Heart left ventricle (tissue), 16 donors: ENCODE measurements at places on chromosomes 3 and 15.
A peak's percentile ranks its signal among the peaks of the same experiment; 100 is the strongest.

DNA sequence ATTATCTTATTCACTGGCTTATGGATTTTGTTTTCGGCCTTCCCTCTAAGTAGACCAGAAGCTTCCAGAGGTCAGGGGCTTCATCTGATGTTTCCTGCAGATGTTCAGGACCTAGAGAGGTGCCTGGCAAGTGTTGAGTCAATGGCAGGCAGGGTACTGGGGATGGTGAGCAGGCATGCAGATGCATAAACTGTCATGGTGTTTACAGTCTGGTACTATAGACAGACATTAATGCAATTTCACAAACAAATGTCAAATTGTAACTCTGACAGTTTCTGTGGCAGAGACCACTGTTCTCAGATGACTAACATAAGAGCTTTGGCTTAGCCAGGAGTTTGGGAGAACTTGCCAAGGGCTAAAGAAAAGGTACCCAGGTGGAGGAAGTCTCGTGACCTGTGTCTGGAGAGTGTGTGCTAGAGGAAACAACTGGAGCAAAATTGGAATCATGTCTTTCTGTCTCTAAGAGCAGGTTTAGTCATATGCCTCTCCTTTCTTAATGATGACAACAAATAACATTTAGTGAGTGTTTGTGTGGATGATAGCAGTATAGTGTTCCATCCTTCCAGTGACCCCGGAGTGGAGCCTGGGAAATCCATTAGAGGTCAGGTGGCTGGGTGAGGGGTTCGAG is 53.7 kb upstream of the TRAK1 start:
- no peak for DNase-seq

DNA sequence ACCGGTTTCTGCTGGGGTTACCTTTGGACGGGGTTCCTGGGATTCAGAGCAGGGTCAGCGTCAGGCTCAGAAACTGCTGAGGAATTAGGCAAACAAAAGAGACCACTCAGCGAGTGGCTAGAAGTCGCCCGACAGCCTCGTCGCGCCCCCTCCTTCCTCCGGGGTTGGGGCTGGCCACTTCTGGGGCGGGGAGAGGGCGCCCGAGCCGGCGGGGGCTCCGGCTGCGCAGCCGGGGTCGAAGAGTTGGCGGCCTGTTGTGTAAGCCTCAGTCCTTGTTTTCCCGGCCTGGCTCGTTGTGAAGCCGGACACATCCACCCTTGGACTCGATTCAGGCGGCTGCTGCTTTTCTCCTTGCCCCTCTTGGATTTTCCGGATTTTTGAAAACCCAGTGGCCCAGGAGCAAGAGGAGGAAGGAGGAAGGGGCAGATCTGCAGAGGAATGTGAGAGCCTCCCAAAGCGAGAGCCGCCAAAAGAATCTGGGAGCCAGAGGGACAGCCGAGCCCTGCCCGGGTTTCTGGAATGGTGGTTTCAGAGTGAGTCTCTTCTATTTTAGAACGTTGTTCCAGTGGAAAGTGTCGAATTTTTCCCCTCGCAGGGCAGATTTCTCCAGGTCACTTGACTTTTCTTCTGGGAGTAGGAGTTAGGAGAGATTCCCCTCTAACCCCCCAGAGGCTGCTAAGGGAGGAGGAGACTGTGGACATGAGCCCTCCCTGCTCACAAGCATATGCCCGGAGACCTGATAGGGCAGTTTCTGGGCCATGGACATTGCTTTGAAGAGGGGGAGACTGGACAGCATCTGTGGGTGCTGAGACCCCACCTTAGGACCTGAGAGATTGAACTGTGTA is 666 bp downstream of the SNX33 start:
- peak; percentile 65 for DNase-seq

DNA sequence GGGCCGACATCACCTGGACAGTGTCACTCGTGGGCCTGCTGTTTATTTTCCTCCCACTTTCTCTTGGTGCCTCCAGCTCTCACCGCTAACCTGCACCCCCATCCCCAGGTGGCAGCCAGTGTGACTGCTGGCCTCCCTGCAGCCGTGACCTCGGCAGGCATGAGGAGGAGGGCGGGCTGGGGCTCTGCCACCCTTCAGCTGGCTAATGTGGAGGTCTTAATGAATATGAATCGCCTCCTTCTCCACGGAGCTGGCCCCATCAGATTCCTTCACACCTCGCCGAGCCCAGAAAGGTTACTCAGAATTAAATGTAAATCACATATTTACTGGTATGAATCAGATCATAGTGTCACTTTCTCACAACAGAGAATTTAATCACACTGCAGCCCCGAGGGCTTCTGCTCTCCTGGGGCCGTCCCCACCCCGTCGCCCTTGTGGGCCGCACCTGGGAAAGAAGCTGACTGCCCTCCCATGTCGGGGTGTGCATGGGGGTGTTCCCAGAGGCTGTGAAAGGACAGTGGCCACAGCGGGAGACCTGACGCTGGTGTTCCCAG is 171.1 kb upstream of the TLE3 start:
- DNase-seq, result no peak

DNA sequence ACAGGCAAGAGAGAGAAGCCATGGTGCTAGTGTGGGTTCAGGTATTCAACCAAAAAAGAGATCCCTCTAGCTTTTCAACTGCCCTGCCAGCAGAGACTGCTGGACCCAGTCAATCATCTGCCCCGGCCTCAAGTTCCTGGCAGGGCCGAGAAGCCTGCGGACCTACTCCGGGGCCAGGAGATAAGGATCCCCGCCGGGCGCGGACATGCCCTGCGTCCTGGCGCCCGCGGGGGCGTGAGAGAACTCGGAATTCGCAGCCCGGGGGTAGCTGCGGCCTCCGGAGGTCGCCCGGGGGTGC is 821 bp upstream of the MAGI1 start:
- peak; percentile 79 for DNase-seq

DNA sequence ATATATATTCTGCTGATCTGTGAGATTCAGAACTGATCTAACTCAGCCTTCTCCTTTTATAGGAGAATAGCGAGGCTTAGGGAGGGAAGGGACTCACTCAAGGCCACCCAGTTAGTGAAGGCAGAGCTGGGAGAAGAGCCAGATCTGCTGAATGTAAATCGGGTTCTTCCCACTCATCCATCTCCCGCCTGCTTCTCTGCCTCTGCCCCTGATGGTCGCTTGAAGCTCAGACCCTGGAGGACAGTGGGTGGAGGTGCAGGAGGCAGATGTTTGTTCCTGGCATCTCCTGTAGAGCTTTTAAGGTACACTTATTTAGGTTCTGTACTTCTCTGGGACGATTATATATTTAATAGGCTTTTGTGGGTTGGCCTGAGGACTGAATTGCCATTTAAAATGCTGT is 4.3 kb downstream of the PDIA5 start:
- DNase-seq, result no peak
